ENCODE measurements at places on chromosomes 13 and 19.

- no peak for DNase-seq
Observed at GRCh38 chr13:37342205-37342604, 236.7 kb upstream of the CSNK1A1L start.

GRCh38 chr13:83546476-83546875, 335.8 kb downstream of the SLITRK1 start:
- no peak for DNase-seq

GRCh38 chr13:60392131-60392530, 4.9 kb upstream of the TDRD3 start:
- no peak for DNase-seq

DNA sequence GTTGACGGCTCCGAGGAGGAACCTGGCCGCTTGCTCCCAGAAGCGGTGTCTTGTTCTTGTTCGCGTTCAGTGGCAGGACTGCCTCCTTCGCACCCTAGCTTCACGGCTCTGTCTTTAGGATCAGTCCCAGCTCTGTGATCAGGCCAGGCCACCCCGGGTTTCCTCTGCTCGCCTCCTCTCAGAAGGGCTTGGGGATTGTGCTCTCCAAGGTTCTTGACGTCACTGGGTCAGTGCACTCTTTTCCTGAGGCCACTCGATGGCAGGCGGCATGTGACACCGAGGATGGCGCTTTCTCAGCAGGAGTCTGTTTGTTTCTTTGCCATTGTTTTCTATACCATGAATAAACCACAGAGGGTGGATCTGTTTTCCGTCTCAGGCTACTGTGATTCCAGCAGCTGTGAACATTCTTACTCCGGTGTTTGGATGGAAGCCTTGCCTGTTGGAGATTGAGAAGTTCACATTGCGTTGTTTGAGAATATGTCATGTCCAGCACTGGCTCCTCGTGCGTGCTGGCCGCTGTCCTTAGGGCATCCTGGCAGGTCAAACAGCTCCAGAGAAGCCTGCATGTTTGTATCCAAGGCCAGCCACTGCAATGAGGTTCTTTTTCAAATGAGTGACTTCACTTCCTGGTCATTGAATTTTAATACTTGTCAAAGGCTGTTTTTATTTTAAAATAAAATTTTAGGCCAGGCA, 44.5 kb downstream of the SLC7A9 start:
- DNase-seq: no peak

DNA sequence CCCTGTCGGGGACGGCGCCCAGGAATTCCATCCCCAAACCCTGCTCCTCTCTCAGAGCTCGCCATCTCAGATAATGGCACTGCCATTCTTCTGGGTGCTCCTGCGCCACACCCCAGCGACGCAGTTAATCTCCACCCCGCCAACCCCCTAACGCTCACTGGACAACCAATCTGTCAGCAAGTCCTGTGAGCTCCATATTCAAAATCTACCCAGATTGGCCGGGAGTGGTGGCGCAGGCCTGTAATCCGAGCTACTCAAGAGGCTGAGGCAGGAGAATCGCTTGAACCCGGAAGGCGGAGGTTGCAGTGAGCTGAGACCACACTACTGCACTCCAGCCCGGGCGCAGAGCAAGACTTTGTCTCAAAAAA, 18.6 kb downstream of the FCGBP start:
- no peak for DNase-seq

- no peak for DNase-seq
Observed at GRCh38 chr13:43686557-43686956, 100.2 kb downstream of the ENOX1 start.

GRCh38 chr13:113628291-113629270, 29.4 kb downstream of the ATP4B start:
- no peak for DNase-seq

DNA sequence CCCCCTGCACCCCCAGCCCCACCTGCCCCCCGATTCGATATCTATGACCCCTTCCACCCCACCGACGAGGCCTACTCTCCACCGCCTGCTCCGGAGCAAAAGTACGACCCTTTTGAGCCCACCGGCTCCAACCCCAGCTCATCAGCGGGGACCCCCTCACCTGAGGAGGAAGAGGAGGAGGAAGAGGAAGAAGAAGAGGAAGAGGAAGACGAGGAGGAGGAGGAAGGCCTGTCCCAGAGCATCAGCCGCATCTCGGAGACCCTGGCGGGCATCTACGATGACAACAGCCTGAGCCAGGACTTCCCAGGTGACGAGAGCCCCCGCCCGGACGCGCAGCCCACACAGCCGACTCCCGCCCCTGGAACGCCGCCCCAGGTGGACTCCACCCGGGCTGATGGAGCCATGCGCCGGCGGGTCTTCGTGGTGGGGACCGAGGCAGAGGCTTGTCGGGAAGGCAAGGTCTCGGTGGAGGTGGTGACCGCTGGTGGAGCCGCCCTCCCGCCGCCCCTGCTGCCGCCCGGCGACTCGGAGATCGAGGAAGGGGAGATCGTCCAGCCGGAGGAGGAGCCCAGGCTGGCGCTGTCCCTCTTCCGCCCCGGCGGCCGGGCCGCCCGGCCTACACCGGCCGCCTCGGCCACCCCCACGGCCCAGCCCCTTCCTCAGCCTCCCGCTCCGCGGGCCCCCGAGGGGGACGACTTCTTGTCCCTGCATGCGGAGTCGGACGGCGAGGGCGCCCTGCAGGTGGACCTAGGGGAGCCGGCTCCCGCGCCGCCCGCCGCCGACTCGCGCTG, 9.2 kb downstream of the SCAF1 start:
- no peak for DNase-seq

- no peak for DNase-seq
Observed at GRCh38 chr13:68851026-68851425, 1256.6 kb upstream of the ATXN8OS start.

GRCh38 chr13:69319656-69320055, 788.0 kb upstream of the ATXN8OS start:
- DNase-seq: no peak

DNA sequence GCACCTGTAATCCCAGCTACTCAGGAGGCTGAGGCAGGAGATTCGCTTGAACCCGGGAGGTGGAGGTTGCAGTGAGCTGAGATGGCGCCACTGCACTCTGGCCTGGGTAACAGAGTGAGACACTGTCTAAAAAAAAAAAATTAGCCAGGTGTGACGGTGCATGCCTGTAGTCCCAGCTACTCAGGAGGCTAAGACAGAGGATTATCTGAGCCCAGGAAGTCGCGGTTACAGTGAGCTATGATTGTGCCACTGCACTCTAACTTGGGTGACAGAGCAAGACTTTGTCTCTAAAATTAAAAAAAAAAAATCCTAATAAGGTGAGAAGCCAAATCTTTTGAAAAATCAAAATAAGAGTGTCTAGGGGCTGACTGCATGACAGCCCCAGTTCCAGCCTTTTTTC, 9.7 kb upstream of the CEBPA start:
- DNase-seq: no peak

DNA sequence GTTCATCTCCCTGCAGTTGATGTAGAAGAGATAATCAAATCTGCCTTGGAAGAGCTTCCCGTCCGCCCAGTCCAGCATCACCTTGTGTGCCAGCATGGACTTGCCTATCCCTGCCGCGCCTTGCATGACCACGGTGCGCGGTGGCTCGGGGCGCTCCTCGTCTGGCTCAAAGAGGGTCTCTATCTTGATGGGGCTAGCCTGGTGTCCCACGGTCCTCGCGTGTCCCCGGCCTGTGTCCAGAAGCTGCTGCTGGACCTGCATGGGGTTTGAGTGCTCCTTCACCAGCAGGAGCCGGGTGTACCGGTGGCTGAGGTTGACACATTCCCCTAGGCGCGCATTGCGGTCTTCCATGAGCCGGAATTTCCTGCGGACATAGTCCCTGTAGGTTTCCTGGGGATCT, 13.2 kb downstream of the NLRP12 start:
- no peak for DNase-seq

- DNase-seq: no peak
Observed at GRCh38 chr19:18939922-18940768, 872 bp downstream of the HOMER3 start.

DNA sequence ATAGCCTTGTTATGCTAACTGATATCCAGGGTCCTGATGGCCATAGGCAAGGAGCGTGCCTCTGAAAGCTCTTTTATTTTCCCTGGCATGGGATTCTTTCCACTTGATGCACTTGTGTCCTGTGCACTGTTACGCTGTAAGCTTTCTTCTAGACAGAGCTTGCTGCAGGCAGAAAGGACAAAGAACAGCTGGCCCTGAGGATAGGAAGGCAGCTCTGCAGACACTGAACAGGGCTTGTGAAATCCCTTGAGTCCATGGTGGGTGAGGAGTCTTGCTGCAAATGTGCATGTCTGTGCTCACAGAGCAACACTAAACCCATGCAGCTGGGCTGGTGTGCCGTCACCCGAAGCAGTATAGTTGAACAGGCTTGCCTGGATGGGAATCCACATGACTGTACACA, 126.6 kb downstream of the AKAP11 start:
- DNase-seq: no peak

DNA sequence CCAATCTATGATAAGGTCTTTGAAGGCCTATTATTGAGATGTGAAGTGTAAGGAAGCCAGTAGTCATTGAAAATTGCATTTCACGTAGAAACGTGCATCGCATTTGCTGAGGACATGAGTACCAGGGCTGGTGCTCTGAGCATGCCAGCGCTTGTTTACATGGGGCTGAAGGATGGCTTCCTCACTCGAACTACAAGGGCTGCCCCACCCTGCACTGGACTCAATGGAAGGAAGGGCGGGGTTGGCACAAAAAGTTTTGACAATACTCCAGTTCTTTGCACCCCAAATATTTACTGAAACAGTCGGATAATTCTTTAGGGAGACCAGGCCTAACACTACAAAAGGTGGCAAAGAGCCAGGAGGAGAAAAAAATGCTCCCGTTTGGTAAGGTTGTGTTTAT, 28.9 kb upstream of the MED4 start:
- no peak for DNase-seq

DNA sequence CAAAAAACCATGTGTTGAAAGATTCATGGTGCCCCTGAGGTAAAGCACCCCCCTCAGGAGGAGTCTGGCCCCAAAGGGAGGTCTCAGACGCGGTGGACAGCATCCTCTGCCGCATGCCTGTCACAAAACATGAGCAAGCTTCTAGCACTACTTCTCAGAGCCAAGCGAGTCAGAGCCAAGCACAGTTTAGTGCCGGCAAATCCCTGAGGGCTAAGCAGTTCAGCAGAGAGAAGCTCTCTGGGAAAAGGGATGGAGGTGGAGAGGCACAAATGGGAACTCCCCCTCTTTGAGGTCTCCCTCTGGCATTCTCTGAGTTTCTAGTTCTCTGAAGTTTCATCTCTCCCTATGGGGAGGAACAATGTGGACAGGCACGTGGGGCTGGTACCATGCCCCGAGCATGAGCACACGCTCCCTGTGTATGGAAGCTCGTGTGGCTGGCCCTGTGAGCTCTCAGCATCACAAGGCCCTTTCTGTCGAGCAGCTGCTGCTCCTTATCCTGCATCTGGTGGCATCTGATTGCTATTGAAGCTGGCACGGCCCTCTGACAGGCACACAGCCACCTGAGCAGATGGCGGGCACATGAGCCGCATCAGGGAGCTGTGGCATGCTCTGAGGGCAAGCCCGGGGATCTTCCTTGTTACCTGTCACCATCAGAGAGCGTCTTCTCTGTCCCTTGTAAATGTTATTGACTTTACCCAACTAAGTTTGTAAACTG, 325.1 kb downstream of the SLC7A1 start:
- DNase-seq: no peak

GRCh38 chr13:105363261-105364190, 1171.9 kb downstream of the EFNB2 start:
- DNase-seq: peak; percentile 46

DNA sequence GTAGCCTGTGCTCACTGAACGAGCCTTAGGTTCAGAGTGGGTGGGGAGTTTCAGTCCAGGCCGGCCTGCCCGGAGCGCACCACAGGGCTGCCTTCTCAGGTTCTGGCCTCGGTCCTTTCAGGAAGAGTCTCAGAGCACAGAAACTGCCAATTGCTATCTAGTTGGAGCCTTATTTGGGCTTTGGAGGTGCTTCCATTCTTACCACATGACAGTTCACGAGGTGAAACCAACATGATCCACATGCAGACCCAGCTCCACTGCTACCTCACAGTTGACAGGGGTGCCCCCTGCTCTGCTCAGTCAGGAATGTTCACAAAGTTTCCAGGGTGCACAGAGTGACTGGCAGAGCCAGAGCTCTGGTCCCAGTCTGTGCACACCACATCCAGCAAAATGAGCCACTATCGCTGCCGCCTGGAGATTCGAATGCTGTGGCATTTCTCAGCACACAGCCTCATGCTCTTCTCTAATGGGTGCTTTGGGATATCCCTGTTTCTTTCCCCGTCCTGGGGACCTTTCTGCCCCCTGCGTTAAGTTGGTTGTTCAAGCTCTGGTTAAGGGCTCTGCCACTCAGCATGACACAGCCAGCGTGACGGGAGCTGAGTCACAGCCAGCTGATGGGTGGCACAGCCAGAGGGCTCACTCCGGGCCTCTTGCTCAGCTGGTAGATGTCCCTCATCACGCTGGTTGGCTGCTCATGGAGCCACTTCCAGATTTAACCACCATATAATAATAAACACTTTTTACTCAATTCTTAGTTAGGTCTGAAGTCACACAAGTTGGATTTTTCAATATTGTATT, 7.5 kb upstream of the SACS start:
- DNase-seq: no peak

DNA sequence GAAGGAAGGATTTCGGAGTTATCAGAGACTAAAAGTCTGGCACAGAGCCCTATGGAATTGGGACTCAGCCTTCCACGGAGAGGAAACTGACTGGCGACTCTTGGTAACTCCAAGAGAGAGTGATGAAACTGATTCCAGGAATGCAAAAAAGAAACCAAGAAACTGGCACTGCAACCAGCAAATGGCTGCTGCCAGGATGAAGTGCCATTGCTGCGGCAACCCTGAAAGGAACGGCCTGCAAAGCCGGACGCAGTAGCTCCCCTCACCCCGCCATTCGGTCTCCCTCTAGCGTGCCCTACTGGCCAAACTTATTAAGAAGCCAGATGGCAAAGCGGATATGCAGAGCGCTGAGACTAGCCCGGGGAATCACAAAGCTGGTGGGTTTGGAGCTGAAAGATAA, 236.0 kb downstream of the PCDH9 start:
- DNase-seq: peak; percentile 49

- no peak for DNase-seq
Observed at GRCh38 chr19:5355076-5355475, 14.5 kb upstream of the PTPRS start.

DNA sequence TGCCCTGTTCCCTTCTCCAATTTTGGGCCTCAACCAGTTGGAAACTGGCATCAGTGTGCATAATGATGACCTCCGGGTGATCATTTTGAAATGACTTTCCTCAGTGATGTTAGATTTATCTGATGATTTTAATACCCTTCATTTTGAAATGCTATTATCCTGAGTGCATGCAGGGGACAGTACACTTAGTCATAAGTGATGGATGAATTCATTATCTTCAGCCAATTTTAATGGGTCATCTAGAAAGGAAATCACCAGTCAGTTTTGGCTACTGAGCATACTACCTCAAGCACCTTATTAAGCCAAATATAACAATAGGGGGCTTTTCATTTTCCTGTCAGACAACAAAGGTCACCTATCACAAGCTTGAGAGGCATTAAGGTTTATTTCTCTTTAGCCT, 118.5 kb upstream of the MIR17HG start:
- no peak for DNase-seq
